PC-9 (cell line): ENCODE measurements at places on chromosomes 13 and 19. TPM values are rescaled to one million over a fixed set of nuclear protein-coding genes. Genes with fewer than 3 reads are reported as not detected.

- H3K27me3 ChIP-seq: no peaks in the 10 kb centered on the region
- DNase-seq: peak; percentile 88
- H3K36me3 ChIP-seq: no peaks in the 10 kb centered on the region
- peaks cover 40% of the 10 kb centered on the region for H3K4me1 ChIP-seq
- H3K4me3 ChIP-seq: no peak overlapping the region
Observed at GRCh38 chr13:79455331-79455730, 25.6 kb upstream of the NDFIP2 start.

DNA sequence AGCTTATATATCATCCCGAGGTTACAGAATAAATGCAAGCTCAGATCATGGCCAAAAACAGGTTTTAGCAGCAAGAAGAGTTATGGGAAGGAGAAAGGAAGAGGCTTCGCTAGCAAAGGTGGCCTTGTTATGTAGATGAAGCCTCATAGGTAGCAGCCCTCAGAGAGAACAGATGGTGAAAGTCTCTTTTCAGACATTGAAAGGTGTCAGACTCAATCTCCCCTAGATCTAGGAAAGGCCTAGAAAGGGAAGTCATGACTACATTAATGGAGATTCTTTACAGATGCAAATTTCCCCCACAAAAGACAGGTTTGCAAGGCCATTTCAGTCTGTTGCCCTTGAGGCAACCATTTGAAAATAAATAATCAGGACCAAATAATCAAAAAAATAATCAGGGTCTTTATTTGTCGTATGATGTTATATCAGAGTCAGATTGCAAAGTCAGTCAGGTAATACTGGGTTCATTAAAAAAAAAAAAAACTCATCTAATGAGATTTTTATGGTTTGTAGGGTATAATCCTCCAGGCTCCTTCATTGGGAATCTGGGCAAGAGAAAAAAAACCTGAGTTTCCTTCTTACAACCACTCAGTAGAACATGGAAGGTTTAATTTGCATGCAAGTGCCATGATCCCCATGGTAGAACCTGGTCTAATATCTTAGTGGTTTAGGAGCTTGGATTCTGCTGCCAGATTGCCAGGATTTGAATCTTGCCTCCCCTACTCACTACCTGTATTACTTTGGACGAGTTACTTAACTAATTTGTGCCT is 50.8 kb upstream of the HTR2A start:
- no peak overlapping the region for H3K4me3 ChIP-seq
- H3K27ac ChIP-seq: peak overlapping the region; percentile 51
- no peak for DNase-seq
- peaks cover 22% of the 10 kb centered on the region for H3K4me1 ChIP-seq

Gene FFAR3
- not detected in 2 replicates for total RNA-seq

Gene ZNF565
- total RNA-seq: 3.3 and 4.3 TPM in 2 replicates

GRCh38 chr19:660793-661426 is 2.1 kb downstream of the RNF126 start:
- peaks cover 14% of the 10 kb centered on the region for H3K4me1 ChIP-seq
- H3K36me3 ChIP-seq: 0 out of 2 replicates have a peak, but pooled peaks cover 4% of the 10 kb centered on the region
- no peak for DNase-seq
- peak overlapping the region; percentile 99 for H3K4me3 ChIP-seq

DNA sequence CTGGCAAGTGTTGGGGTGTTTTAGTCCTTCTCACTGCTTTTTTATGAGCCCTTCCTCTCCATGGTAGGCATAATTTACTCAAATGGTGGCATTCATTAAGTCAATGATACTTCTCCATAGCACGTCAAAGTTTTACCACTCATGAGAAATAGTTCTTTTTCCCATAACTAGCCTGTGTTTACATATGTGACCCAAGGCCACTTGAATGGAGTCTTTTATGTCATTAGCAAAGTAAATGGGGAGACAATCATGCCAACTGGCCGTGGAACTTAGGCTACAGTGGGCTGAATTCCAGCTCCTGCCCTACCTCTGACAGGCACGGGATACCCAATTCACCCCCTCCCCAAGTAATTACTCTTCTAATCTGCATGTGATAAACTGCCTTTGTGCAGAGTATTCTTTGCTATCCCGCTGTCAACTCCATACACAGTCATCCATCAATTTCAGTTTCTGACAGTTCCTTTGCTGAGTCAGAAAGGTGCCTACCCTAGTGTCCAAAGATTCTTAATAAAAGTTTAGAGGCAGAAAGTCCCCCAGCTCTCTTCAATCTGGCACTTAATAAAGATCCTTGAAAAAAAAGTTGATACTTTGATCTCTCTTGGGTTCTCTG is 16.9 kb downstream of the PROSER1 start:
- no peak for DNase-seq
- peaks cover 29% of the 10 kb centered on the region for H3K36me3 ChIP-seq
- peaks cover 27% of the 10 kb centered on the region for H3K4me1 ChIP-seq
- no peaks in the 10 kb centered on the region for H3K27me3 ChIP-seq

- H3K4me1 ChIP-seq: no peaks in the 10 kb centered on the region
- no peaks in the 10 kb centered on the region for H3K36me3 ChIP-seq
- H3K4me3 ChIP-seq: no peak overlapping the region
- no peak for DNase-seq
- no peak overlapping the region for H3K27ac ChIP-seq
Observed at GRCh38 chr19:48722196-48722708, 2.7 kb upstream of the MAMSTR start.

DNA sequence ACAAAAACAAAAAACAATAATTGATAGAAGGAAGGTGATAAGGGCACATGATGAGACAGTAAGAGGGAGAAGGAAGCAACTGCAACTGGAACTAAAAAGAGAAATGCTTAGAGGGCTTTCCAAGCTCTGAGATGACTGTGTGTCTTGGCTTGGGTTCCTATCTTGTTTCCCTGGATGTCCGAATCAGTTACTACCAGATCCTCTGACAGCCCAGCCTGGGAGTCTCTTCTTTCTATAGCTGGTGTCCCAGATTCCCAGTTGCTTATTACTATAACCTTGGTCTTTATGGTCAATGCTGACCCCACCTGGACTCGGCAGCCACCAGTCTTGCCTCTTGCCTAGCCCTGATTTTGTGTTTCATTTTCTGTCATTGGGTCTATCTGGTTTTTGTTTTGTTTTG is 116.4 kb downstream of the RFC3 start:
- H3K27me3 ChIP-seq: no peaks in the 10 kb centered on the region
- H3K4me3 ChIP-seq: no peak overlapping the region
- DNase-seq: no peak
- H3K36me3 ChIP-seq: no peaks in the 10 kb centered on the region

Gene ZNF527
- 2.9 and 3.2 TPM in 2 replicates for total RNA-seq

DNA sequence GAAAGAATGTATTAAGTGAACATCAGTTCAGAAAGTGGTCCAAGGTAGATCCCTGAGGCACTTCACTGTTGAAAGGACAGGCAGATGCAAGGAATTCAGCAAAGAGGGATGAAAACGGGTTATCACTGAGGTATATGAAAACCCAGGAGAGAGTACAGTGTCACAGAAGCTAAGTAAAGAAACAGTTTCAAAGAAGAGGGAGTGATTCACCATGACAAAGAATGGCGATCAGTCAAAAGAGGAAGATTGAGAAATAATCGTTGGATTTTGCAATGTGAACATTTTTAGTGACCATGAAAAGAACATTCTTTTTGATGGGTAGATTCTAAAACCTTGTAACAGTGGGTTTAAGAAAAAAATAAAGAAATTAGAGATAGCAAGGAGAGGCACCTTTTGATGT is 99.3 kb downstream of the EPSTI1 start:
- H3K27me3 ChIP-seq: no peaks in the 10 kb centered on the region
- peak; percentile 40 for DNase-seq
- H3K27ac ChIP-seq: no peak overlapping the region

Gene MRPL34
- total RNA-seq: 64.8 and 70.8 TPM in 2 replicates

GRCh38 chr19:3790209-3790734 is 4.1 kb upstream of the MATK start:
- no peak overlapping the region for H3K27ac ChIP-seq
- H3K4me1 ChIP-seq: no peaks in the 10 kb centered on the region
- H3K4me3 ChIP-seq: no peak overlapping the region
- peaks cover 8% of the 10 kb centered on the region; the same call in 1 of the 2 replicates for H3K27me3 ChIP-seq

Gene SLC10A2
- total RNA-seq: not detected in 2 replicates

Gene ZNF471
- 0.57 and 0.78 TPM in 2 replicates for total RNA-seq

DNA sequence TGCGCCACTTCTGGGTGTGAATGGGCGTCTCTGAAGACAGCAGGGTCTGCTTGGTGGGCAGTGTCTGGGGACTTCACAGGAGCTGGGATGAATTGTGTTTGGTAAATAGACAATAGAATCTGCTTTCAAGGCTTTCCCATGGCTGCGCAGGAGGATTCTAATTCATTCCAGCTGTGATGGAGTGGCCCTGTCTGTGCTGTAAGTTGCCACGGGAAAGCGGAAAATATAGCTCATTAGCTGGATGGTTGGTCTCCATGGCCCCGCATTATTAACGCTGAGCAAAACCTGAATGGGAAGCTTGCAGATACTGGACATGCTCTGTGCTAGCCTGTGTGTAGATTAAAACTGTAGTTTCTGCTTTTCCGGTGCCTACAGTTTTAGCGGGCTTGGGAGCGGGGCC is 15.6 kb upstream of the C1QTNF9 start:
- no peak overlapping the region for H3K27ac ChIP-seq
- H3K4me1 ChIP-seq: no peaks in the 10 kb centered on the region
- DNase-seq: no peak

Gene ETV2
- total RNA-seq: 1.8 and 2.1 TPM in 2 replicates

GRCh38 chr13:31946091-31946770 is 85.3 kb upstream of the FRY start:
- H3K4me3 ChIP-seq: peak overlapping the region; percentile 47
- H3K27me3 ChIP-seq: no peaks in the 10 kb centered on the region
- DNase-seq: no peak
- peaks cover 30% of the 10 kb centered on the region for H3K4me1 ChIP-seq
- H3K27ac ChIP-seq: peak overlapping the region; percentile 53

GRCh38 chr13:40016953-40017660 is 361.6 kb downstream of the COG6 start:
- H3K4me1 ChIP-seq: no peaks in the 10 kb centered on the region
- DNase-seq: no peak
- no peaks in the 10 kb centered on the region for H3K36me3 ChIP-seq
- no peaks in the 10 kb centered on the region for H3K27me3 ChIP-seq
- H3K27ac ChIP-seq: no peak overlapping the region
- H3K4me3 ChIP-seq: no peak overlapping the region

Gene SIRT6
- 22.2 and 23.2 TPM in 2 replicates for total RNA-seq

GRCh38 chr13:95480131-95480545 is 72.4 kb upstream of the CLDN10 start:
- no peaks in the 10 kb centered on the region for H3K36me3 ChIP-seq
- no peak overlapping the region for H3K27ac ChIP-seq
- peaks cover 1% of the 10 kb centered on the region; the same call in 1 of the 2 replicates for H3K4me1 ChIP-seq
- 0 out of 2 replicates have a peak, but pooled peaks cover 4% of the 10 kb centered on the region for H3K27me3 ChIP-seq
- no peak overlapping the region for H3K4me3 ChIP-seq

GRCh38 chr13:94395860-94396259 is 83.6 kb downstream of the DCT start:
- H3K4me1 ChIP-seq: no peaks in the 10 kb centered on the region
- H3K36me3 ChIP-seq: no peaks in the 10 kb centered on the region
- no peak overlapping the region for H3K27ac ChIP-seq
- H3K4me3 ChIP-seq: no peak overlapping the region

DNA sequence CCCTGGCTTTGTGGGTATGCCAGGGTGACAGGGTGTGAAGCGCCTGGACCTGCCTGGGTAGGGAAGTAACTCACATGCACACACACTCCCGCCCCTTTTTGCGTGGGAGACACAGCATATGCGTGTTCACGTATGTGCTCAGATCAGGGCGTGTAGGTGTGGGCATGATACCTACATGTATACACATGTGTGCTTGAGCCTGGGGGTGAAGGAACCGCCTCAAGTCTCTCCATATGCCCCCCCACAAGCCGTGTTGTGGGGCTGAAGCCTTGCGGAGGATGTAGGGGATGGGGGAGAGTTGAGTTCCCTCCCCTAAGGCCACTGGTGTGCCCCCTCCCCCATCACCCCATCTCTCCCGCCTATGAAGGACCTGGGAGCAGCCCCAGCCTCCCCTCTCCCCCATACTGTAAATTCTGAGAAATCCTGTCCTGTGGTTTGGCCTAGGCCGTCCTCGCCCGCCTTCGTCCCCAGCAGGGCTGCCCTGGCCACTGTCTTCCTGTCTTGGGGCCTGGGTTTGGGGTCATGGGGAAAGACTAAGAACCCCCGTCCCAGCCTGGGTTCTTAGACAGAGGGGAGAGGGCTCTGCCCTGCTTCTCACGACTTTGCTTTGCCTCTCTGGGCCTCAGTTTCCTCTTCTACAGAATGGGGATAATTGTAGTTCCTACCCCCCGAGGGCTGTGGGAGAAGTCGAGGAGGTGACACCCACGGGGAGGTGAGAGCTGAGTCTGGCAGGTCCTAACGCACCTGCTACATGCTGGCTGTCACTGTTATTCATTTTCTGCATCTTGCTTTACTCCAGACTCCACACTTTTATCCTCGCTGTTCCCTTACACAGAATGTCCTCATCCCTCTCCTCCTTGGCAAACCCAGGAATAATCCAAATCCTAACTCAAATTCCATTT is 14.3 kb downstream of the ACTL9 start:
- no peaks in the 10 kb centered on the region for H3K4me1 ChIP-seq
- H3K27ac ChIP-seq: no peak overlapping the region
- no peak for DNase-seq
- H3K4me3 ChIP-seq: no peak overlapping the region
- no peaks in the 10 kb centered on the region for H3K36me3 ChIP-seq

Gene OSCAR
- 0.87 and 2.4 TPM in 2 replicates for total RNA-seq

GRCh38 chr13:21124852-21125251 is 51.5 kb downstream of the SKA3 start:
- no peaks in the 10 kb centered on the region for H3K27me3 ChIP-seq
- DNase-seq: peak; percentile 78
- no peak overlapping the region for H3K27ac ChIP-seq
- no peak overlapping the region for H3K4me3 ChIP-seq
- 0 out of 2 replicates have a peak, but pooled peaks cover 6% of the 10 kb centered on the region for H3K4me1 ChIP-seq
- H3K36me3 ChIP-seq: no peaks in the 10 kb centered on the region

GRCh38 chr19:47813995-47814328 is 7.8 kb upstream of the CRX start:
- H3K4me3 ChIP-seq: no peak overlapping the region
- H3K4me1 ChIP-seq: no peaks in the 10 kb centered on the region
- no peak for DNase-seq
- no peaks in the 10 kb centered on the region for H3K36me3 ChIP-seq
- H3K27ac ChIP-seq: no peak overlapping the region

- H3K4me3 ChIP-seq: no peak overlapping the region
- no peaks in the 10 kb centered on the region for H3K4me1 ChIP-seq
- no peaks in the 10 kb centered on the region for H3K27me3 ChIP-seq
Observed at GRCh38 chr19:53182202-53182601, 11.0 kb downstream of the ZNF665 start.
